ENCODE measurements at places on chromosomes 6 and 20. TPM values are rescaled to one million over a fixed set of nuclear protein-coding genes. Genes with fewer than 3 reads are reported as not detected.

PRR3 gene
- 7.8 TPM for total RNA-seq

UST gene
- 6.7 TPM for total RNA-seq

SCUBE3 gene
- 4.7 TPM for total RNA-seq

GTSF1L gene
- not detected for total RNA-seq

OLIG3 gene
- not detected for total RNA-seq

OPN5 gene
- total RNA-seq = not detected

STX11 gene
- total RNA-seq = 9.7 TPM

ANGPT4 gene
- not detected for total RNA-seq

LY6G5B gene
- total RNA-seq = 1.6 TPM

PRDM1 gene
- total RNA-seq = 1.3 TPM

DNA sequence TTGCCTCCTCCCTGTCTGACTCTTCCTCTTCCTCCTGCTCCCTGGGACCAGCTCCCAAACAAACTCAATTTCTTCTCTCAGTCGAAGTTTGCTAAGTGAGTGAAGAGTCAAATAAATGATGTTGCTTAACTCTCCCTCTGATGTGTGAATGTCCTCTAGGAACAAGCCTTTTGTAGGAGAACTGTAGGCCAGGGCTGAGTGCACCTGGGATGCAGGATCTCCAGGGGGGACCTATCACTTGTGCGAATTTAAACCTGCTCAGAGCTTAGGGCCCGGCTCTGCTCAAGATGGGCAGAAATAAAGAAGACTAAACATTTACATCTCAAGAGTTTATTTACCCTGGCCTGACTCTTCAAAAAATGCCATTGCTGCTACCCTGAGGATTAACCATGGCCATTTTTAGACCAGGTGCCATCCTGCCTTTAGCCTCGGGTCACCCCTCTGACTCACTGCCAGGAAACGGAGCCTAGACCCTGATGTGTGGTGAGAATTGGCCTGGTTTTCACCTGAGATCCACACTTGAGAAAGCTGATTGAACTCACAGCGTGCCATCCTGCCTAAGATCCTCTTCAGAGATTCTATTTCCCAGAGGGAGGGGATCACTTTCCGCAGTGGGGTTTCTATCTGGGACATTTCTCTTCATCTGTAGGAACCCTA is 63.6 kb upstream of the CD93 start:
- H3K36me3 ChIP-seq = no peaks in the 10 kb centered on the region
- peaks cover 68% of the 10 kb centered on the region for H3K4me1 ChIP-seq
- DNase-seq = no peak
- H3K27ac ChIP-seq = no peak overlapping the region
- H3K4me3 ChIP-seq = no peak overlapping the region

DNA sequence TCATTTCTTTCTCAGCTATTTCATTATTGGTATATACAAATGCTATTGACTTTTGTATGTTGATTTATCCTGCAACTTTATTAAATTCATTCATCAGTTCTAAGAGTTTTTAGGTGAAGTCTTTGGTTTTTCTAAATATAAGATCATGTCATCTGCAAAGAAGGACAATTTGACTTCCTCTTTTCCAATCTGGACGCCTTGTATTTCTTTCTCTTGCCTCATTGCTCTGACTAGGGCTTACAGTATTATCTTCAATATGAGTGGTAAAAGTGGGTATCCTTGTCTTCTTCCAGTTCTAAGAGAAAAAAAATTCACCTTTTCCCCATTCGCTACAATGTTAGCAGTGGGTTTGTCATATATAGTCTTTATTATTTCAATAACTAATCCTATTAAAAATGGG is 38.0 kb downstream of the KIF16B start:
- H3K4me3 ChIP-seq = no peak overlapping the region
- no peaks in the 10 kb centered on the region for H3K36me3 ChIP-seq
- DNase-seq = no peak
- no peak overlapping the region for H3K27ac ChIP-seq

DNA sequence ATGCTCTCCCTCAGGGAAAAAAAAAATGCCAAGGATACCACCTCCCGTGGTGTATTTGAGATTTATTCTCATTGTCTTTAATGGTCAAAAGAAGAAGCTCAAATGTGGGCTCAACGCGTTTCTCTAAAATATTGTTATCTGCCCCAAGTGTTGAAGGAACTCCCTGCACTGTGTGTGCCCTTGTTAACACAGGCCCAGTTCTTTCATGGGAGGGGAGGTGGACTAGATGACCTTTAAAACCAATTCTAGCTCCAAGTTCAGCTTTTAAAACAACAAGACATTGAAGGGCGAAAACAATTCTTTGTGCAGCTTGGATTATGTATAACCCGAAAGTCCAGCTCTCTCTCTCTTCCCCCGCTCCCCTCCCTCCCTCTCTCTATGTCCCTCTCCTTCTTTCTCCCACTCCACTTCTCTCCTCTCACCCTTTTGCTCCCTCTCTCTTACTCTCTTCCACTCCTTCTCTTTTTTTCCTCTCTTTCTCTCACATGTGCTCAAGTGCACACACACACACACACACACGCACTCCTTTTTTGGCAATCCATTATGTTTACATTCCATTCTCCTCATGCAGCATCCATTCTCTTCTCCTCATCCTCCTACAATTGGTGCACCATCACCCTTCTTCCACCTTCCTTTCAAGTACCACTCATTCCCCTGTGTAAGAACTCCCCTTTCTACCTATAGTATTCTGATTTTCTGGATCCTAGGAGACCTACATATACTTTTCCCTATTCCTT is 8.5 kb downstream of the HLA-DMB start:
- no peak overlapping the region for H3K27ac ChIP-seq
- no peak overlapping the region for H3K4me3 ChIP-seq
- H3K27me3 ChIP-seq = peaks cover 48% of the 10 kb centered on the region
- peak; percentile 9 for DNase-seq
- no peaks in the 10 kb centered on the region for H3K4me1 ChIP-seq
- H3K36me3 ChIP-seq = no peaks in the 10 kb centered on the region

DNA sequence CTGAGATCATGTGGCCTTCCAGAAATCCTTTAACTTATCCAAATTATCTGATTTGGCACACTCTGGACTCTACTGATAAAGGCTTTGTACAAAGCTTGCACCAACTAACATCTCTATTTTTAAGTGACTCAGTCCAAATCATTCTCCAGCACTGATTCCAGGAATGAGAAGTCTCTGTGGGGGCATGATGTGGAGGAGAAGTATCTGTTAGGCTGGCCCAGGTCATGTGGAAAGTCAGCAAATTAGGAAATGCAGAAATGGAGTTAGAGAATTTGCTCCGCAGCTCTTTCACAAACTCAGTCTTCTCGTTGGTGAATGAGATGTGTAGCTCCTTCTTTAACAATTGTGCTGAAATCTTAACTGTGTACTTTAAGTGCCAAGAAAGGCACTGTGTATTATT is 165.7 kb downstream of the ZNF217 start:
- no peaks in the 10 kb centered on the region for H3K4me1 ChIP-seq
- no peak for DNase-seq
- H3K4me3 ChIP-seq = no peak overlapping the region

GRCh38 chr6:56036916-56037600 is 161.7 kb upstream of the BMP5 start:
- no peaks in the 10 kb centered on the region for H3K27me3 ChIP-seq
- no peaks in the 10 kb centered on the region for H3K4me1 ChIP-seq
- no peak for DNase-seq
- no peaks in the 10 kb centered on the region for H3K36me3 ChIP-seq

DNA sequence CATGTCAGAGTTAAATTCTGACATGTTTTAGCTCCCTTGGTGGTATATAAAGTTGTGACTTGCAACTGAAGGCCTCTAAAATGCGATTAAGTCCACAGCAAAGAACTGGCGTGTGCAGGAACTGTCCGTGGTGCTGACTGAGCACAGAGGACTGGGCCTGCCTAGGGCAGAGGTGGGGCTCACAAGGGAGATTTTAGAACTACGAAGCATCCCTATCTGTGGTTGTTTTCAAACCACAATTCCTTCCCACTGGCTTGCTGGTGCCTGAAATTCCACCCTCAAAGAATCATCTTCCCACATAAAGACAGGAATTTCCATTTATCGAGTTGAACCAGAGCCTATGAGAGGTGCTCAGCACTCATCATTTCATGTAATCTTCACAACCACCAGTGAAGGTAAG is 30.1 kb downstream of the RIMS4 start:
- H3K27ac ChIP-seq = no peak overlapping the region
- peak; percentile 22 for DNase-seq
- no peak overlapping the region for H3K4me3 ChIP-seq
- no peaks in the 10 kb centered on the region for H3K27me3 ChIP-seq

DNA sequence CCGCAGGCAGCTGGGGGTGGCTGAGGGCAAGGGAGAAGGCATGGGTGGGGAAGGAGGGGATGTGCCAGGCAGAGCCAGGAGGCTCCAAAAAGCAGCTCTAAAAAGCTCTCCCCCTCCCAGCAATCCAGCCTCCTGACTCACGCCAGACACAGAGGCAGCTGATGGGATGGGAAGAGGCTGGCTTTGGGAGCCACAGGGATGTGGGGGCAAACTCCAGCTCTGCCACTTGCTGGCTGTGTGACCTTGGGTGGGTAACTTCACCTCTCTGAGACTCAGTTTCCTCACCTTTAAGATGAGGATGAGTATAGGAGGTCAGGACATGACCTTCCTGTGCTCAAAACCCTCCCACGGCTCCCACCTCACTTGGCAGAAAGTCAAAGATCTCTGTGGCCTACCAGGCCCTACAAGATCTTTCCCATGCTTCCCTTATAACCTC is 148.9 kb downstream of the CEBPB start:
- H3K36me3 ChIP-seq = no peaks in the 10 kb centered on the region
- H3K27me3 ChIP-seq = no peaks in the 10 kb centered on the region
- peak overlapping the region; percentile 53 for H3K27ac ChIP-seq
- H3K4me3 ChIP-seq = no peak overlapping the region
- DNase-seq = peak; percentile 36

DNA sequence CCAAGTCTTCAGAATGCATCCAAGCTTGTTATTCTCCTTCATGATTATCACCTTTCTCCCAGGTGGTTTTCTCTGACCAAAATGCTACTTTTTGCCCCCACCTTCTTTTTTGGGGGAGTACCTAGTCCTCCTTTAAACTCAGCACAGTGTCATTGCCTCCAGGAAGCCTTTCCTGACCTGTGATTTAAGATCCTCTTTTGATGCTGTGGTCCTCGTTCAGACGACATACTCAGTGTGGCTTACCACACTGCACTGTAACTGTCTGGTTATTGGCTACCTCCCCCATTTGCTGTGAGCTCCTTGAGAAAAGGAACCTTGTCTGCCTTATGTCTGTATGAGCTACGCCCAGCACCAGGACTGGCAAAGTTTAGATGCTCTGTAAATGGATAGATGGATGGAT is 14.6 kb downstream of the SAYSD1 start:
- no peak overlapping the region for H3K27ac ChIP-seq
- H3K27me3 ChIP-seq = no peaks in the 10 kb centered on the region
- no peak for DNase-seq
- no peaks in the 10 kb centered on the region for H3K36me3 ChIP-seq
- H3K4me3 ChIP-seq = no peak overlapping the region

DNA sequence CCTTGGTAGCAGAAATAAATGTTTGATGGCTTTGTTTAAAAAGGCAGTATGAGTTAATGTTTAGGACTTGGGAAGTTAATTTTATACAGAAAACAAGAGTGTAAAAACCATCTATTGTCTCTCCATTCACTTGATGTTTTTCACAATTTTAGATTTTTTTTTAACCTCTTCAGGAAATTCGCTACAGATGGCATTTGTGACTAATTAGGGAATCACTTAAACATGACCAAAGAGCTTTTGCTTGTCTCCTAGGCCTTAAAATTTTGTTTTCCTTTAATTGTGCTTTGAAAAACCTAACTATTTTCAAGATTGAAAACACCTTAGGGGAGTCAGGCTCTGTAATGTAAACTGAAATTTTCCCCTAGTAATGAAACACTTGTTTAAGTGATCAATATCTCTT is 17.3 kb downstream of the TULP4 start:
- H3K36me3 ChIP-seq = peaks cover 12% of the 10 kb centered on the region
- DNase-seq = no peak
- no peaks in the 10 kb centered on the region for H3K27me3 ChIP-seq
- no peak overlapping the region for H3K4me3 ChIP-seq

DNA sequence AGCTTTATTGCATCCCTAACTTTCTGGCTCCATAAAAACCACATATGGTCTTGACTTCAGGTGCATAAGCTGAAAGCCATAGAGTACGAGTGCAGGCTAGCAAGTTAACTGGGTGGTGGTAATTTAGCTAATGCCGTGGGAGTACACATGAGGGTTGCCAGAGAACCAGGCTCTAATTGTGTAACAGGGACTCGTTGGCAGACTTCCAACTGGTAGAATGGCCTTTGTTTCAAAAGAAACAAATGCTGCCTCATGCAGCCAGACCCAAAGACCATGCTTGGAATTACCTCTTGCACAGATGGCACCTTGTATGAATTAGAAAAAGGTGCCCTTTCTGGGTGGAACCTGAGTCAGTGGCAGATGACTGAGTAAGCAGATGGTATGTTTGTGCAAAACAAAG is 73.2 kb downstream of the LY86 start:
- H3K27me3 ChIP-seq = 0 out of 2 replicates have a peak, but pooled peaks cover 4% of the 10 kb centered on the region
- H3K27ac ChIP-seq = no peak overlapping the region
- H3K4me1 ChIP-seq = no peaks in the 10 kb centered on the region
- DNase-seq = no peak
- H3K4me3 ChIP-seq = no peak overlapping the region
- H3K36me3 ChIP-seq = no peaks in the 10 kb centered on the region

- no peaks in the 10 kb centered on the region for H3K27me3 ChIP-seq
- no peak for DNase-seq
- no peak overlapping the region for H3K27ac ChIP-seq
- peaks cover 18% of the 10 kb centered on the region for H3K36me3 ChIP-seq
These were observed 55.7 kb downstream of the RALY start for GRCh38 chr20:34049389-34049788.

GRCh38 chr6:3612341-3613041 is 139.0 kb downstream of the PXDC1 start:
- H3K36me3 ChIP-seq = no peaks in the 10 kb centered on the region
- peak; percentile 80 for DNase-seq
- peak overlapping the region; percentile 62 for H3K27ac ChIP-seq
- peaks cover 24% of the 10 kb centered on the region for H3K4me1 ChIP-seq
- H3K4me3 ChIP-seq = no peak overlapping the region
- no peaks in the 10 kb centered on the region for H3K27me3 ChIP-seq

- DNase-seq = no peak
- peak overlapping the region; percentile 81 for H3K27ac ChIP-seq
- H3K4me3 ChIP-seq = no peak overlapping the region
These were observed 94.9 kb upstream of the KCNK16 start for GRCh38 chr6:39417440-39417839.

All from SJSA1 (cell line).